ENCODE measurements at places on chromosomes 4 and X. TPM values are rescaled to one million over a fixed set of nuclear protein-coding genes. Genes with fewer than 3 reads are reported as not detected.

The PROM1 gene
- 43.5 TPM for total RNA-seq

The GPR82 gene
- not detected for total RNA-seq

The SYP gene
- total RNA-seq, result 158 TPM

The SMIM31 gene
- not detected for total RNA-seq

The SLC39A8 gene
- 10.3 TPM for total RNA-seq

The NAA15 gene
- total RNA-seq, result 52.7 TPM

The SPACA5 gene
- not detected for total RNA-seq

The WDR17 gene
- 80.5 TPM for total RNA-seq

All from occipital lobe (tissue), 3 donors.